ENCODE measurements at places on chromosomes 12 and 14.

GRCh38 chr14:103910262-103910935 lies 17.9 kb upstream of the TDRD9 start:
- peak; percentile 25 for DNase-seq

DNA sequence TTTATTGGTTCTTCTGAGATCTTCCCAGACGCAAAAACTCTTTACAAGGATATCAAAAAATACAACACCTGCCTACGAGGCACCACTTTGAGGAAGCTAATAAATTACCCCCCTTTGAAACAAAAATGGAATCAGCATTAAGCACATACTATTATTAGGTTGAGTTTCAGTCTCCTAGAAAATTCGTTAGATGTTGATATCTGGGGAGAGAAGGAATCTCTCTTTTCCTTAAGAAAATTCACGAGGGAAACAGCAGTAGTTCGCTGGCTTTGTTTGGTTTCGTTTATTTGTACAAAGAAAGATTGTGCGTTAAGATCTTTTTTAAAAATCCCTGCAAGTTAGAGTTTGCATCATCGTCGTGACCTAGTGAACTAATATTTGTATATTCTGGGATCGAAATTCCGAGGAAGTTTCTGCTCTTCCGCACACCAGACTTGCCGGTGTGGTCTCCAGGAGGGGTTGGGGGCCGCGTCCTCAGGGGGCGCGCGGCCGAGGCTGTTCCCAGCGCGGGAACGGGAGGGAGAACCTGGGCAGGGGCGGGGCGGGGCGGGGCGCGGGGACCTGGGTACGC lies 12.1 kb downstream of the NKX2-1 start:
- DNase-seq: no peak

GRCh38 chr14:87014856-87015255 lies 978.1 kb downstream of the GALC start:
- no peak for DNase-seq

DNA sequence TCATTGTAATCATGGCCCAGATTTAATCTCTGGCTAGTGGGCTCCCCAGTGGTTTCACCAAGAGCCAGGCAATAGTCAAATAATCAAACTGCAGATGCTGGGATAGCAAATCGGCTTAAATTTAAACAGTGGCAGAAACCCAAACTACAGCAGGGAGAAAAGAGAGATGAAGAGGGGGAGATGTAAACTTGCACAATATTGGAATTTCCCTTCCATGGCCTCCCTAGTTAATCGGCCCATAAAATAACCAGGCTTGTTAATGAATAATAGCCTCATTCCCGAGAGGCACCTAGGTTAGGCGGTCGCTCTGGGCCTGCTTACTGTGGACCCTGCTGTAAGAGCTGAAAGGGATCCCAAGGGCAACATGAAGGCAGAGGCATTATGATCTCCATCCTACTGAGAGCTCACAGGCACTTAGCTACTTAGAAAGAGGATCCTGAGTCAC lies 116.2 kb downstream of the NUAK1 start:
- DNase-seq: no peak

- DNase-seq: no peak
Observed at GRCh38 chr12:51942056-51942455, 9.4 kb upstream of the ACVR1B start.

DNA sequence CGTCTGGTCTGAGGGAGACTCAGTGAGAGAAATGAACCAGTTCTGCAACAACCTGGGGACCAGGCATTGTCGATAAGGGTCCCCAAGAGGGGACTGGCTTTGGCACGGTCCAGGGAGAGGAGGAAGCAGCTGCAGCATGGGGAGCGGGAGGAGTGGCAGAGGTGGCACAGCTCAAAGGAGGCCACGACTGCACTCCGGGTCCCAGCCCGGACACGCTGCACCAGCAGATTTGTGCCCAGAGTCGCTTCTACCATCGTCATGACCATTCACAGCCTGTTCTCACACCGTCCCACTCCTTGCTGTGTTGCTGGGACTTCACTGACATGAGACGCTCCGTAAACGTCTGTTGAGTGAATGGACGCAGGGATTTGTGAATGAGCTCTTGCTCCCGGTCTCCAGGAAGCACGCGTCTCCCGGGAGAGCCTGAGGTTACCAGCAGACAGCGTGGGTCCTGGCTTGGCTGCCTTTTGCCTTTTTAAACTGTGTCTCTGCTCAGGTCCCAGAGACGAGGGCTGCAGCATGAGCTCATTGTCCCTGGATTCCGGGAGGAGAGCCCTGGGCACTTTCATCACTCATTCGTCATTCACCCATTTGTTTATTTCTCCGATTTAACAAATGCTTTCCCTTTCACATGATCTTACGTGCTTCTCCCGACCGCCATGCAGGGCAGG lies 137.0 kb downstream of the PIWIL1 start:
- no peak for DNase-seq

DNA sequence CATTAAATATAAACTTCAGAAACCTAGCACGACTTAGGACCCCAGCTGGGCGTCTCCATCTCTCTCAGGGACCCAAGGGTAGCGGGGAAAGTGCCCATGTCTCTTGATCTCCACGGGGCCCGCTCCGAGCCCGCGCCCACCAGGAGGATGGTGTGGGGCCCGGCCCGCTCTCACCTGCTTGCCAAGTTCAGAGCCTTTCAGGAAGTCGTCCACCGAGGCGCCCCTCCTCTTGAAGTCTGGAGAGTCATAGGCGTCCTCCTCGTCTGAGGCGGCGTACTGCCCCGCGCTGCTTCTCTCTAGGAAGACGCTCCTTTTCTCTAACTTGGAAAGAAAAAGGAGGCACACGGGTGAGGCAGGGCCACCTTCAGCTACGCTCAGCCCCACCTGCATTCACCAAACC lies 96.9 kb downstream of the PIWIL1 start:
- DNase-seq: no peak

DNA sequence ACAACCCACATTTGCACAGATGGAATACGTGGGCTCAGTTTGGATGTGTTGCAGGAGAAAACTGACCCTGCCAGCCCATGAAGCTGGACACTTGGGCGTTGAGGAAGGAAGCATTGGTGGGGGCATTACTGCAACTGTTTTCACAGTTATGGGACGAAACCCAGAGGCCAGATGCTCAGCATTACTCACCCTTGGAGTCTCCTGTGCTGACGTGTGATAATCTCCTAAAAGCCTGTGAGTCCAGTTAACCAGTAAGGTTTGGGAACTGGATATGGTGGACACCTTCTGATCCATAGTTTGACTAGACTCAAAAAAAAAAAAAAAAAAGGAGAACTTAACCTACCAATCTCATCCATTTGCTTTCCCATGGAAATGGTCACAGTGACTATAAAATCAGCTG lies 52.8 kb upstream of the EGLN3 start:
- no peak for DNase-seq

GRCh38 chr14:55433880-55434804 lies 6.3 kb downstream of the TBPL2 start:
- no peak for DNase-seq

GRCh38 chr12:19719672-19720071 lies 280.4 kb downstream of the AEBP2 start:
- no peak for DNase-seq

DNA sequence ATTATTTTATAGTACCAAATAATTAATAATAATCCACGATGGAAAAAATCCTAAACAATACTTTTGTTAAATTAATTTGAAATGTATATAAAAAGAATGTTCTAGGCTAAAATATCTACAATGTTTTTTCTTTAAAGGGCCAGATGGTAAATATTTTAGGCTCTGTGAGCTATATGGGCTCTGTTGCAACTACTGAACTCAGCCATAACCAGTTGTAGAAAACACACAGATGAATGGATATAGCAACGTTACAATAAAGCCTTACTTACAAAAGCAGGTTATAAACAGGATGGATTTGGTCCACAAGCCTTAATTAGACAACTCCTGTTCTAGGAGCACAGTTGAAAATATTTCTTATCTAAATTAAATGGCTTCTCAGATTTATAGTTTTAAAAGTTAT lies 245.2 kb downstream of the KCNC2 start:
- DNase-seq: no peak

DNA sequence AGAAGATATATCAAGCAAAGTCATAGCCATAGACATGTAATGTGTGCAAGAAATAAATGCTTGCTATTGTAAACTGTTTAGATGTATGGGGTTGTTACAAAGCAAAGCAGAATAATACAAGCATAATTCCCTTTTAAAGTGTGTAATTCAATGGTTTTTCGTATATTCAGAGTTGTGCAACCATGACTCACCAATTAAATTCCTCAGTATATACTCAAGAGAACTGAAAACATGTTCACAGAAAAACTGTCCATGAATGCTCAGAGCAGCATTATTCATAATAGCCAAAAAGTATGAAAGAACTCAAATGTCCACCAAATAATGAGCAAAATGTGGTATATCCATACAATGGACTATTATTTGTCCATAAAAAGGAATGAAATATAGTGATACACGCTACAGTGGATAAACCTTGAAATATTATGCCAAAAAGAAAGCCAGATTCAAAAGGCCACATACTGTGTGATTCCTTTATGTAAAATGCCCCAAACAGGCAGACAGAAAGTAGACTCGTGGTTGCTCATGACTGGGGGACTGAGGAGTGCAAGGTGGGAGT lies 9.3 kb downstream of the GXYLT1 start:
- no peak for DNase-seq

- no peak for DNase-seq
Observed at GRCh38 chr12:47686645-47687240, 19.1 kb downstream of the RPAP3 start.

- no peak for DNase-seq
Observed at GRCh38 chr12:7134396-7135166, 4.4 kb downstream of the CLSTN3 start.

- no peak for DNase-seq
Observed at GRCh38 chr14:28987516-28987915, 220.9 kb downstream of the FOXG1 start.

DNA sequence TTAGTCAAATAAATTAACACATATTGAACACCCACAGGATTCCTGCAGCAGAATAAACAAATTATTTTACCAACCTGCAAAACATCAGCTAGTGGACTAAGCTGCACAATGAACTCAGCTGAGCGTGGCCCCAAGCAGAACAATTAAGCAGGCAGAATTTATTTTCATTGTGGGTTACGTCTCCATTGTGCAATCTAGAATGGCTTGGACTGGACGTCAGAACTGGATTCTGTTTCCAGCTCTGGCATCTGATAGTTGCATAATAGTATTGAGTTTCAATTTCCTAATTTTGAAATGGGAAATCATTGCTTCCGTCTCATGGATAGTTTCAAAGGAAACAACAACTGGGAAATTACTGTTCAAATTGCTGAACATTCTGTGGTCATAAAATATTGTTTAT lies 35.5 kb upstream of the RERG start:
- DNase-seq: peak; percentile 54

- DNase-seq: no peak
Observed at GRCh38 chr12:116687888-116688287, 50.0 kb downstream of the SPRING1 start.

DNA sequence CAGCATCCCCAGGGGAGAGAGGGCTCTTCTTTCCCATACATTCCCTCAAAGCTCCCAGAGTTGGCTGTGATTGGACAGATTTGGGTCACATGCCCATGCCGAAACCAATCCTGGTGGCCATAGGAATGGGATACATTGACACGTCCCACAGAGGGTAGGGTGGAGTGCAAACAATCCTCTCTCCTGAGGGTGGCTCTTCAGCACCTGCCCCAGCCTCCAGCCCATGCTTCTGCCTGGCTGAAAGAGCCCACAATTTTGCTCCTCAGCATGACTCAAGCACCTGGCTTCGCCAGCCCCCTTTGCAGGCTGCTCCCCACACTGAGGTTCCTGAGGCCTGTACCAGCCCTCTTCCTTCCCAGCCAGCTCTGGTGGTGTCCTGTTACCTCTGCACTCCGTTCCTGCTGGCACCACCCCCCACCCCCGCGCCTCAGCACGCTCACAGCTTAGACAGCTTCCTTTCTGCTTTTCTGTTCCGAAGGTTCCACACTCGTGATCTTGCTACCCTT lies 71.7 kb downstream of the CCDC92 start:
- DNase-seq: no peak

DNA sequence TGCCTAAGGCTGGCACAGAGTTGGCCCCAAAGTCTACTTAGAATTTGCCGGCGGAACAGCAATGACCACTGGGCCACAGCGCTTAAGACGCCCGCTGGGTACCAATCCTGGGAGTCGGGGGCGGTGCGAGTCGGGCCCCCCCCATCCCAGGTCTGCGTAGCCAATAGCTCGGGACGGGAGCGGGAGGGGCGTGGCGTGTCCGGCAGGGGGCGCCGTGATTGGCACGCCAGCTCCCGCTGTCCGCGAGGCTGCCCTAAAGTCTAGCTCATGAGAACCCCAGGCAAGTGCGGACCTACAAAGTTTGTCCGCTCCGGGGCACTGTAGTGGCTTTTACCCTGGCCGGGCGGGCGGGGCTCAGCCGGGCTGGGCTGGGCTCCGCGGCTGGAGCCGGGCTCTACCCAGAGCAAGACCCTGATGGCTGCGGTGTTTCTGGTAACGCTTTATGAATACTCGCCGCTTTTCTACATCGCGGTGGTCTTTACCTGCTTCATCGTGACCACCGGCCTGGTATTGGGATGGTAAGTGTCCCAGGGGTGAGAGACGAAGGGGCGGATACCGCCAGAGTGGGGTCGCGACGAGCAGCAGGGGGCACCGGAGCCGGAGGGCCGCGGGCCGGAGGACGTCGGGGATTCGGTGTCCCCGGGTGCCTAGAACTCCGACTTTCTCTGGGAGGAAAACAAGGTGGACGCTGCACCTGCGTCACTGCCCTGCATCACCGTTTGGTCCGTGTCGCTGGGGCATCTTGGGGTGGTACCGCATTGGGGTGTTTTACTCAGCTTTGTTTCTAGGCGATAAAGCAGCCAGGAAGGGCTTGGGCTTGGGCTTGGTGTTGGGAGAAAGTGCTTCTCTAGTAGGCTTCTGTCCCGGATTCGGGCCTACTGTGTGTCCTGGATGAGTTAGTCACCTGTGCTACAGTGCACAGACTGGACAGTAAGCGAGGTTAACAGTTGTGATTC lies at the start of gene CGRRF1:
TSS of gene CGRRF1 (plus strand) at position 361 of the 956 bp plus-strand sequence. CDS start at position 415, 54 bp downstream.
- DNase-seq: peak; percentile 96

GRCh38 chr12:49680075-49680474 lies 27.1 kb downstream of the FMNL3 start:
- no peak for DNase-seq

GRCh38 chr14:69528143-69528542 lies 43.6 kb downstream of the PLEKHD1 start:
- DNase-seq: no peak

- no peak for DNase-seq
Observed at GRCh38 chr14:63573581-63573980, 30.4 kb upstream of the PPP2R5E start.

DNA sequence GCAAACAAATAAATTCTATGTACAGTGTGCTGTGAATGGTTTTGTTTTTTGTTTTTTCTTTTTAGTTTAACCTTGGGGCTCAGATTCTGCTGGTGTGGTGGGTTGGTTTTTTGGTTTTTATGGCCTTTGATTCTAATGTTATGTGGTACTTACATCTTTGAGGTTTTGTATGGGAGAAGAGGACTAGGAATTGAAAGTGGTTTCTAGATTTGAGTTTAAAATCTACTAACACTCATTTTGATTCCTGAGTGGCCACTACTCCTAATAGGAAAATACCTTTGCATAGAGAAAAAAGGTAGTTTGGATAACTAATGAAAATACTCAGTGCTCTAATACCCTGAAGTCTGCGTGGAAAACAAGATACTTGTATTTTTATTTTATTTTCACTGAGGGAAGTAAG lies 137.7 kb downstream of the MON2 start:
- DNase-seq: no peak
